ENCODE measurements at places on chromosomes 16 and 17. TPM values are rescaled to one million over a fixed set of nuclear protein-coding genes. Genes with fewer than 3 reads are reported as not detected.

The ZNF469 gene
- 9.7 TPM for total RNA-seq

The IGFBP4 gene
- 225 TPM for total RNA-seq

The GPR139 gene
- not detected for total RNA-seq

- no peak for DNase-seq
Observed at GRCh38 chr16:861446-861845, 60.9 kb upstream of the GNG13 start.

The PRSS8 gene
- total RNA-seq = under 0.01 TPM

The ANKFN1 gene
- total RNA-seq = under 0.01 TPM

GRCh38 chr17:19364699-19365498, 2.4 kb upstream of the B9D1 start:
- DNase-seq = no peak

DNA sequence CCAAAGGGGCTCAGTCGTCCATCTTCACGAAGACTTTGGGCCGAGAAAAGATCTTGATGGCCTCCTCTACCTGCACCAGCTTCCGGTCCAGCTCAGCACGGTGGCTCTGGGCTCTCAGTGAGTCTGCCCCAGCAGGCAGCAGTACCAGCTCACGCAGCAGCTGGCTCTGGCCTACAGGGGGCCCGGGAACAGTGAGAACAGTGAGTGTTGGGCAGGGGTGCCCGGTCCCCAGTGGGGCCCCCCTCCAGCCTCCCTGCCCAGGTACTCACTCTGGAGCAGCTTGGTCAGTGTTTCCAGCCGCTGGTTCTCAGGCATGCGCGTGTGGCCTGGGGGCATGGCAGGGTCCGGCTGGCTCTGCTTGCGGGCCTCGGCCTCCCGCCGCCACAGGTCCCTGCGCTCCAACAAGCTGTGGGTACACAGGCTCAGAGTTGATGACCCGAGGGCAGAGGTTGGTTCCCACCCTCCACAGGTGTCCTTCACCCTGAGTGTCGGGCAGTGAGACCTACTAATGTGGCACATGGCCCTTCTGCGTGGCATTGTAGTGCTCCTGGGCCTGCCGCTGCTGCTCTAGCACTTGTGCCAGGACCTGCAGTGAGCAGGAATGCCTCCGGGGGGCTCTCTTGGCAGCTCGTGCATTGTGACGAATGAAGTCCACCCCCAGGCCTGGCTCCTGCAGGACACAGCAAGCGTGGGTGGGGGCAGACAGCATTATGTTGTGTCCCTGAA, 2.6 kb downstream of the PARD6A start:
- DNase-seq = no peak

GRCh38 chr16:73483934-73484711, 436.2 kb upstream of the ZFHX3 start:
- DNase-seq = no peak

DNA sequence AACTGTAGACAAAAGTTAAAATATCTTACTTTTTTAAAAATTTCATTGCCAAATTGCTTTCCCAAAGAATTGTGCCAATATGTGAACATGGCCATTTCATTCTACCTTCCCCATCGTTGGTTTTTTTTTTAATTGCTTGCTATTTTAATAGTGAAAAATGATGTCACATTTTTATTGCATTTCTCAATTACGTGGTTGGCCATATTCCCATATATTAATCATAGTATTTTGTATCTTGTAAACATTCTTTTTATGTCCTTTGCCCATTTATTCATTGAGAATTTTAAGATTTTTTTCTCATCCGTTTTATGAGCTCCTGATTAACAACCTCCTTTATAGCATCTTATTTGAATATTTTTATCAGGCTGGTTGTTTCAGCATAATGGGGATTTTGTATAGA, 7.2 kb downstream of the OMG start:
- no peak for DNase-seq

The CCL14 gene
- total RNA-seq = not detected

DNA sequence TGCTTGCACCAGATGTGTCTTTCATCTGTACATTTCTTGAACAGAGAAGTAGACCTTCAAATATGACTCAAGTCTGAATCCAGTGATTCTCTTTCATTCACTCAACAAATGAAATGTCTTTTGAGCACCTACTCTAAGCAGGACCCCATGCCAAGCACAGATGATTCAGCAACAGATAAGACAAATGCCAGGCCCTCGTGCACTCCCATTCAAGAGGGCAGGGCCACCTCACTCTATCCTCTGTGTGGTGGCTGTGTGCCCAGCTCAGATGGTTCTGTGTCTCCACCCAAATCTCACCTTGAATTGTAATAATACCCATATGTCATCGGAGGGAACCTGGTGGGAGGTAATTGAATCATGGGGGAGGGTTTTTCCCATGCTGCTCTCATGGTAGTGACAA, 74.1 kb upstream of the NKD1 start:
- no peak for DNase-seq

DNA sequence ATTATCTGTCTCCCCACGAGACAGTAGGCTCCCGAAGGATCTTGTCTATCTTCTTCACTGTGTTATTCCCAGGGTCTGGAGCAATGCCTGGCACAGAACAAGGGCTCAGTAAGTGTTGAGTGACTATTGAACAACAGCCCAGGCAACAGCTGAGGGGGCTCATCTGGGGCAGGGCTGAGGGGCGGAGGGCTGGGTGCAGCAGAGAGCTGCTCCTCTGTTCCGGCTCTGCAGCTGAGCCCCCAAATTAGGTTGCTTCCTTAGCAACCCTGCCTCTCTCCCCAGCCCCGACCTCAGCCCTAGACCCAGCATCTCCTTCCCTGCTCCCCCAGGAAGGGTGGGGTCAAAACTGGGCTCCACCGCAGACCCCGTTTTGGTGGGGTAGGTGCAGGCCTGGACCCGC, 32.2 kb downstream of the ITGAE start:
- DNase-seq = no peak

Data from fibroblast of villous mesenchyme (primary cell).